ENCODE measurements at places on chromosomes 2 and 18.

- peak; percentile 67 for DNase-seq
These were observed 476.4 kb upstream of the SPHKAP start for GRCh38 chr2:228657807-228658402.

GRCh38 chr2:226711606-226712296 lies 87.9 kb downstream of the IRS1 start:
- no peak for DNase-seq

DNA sequence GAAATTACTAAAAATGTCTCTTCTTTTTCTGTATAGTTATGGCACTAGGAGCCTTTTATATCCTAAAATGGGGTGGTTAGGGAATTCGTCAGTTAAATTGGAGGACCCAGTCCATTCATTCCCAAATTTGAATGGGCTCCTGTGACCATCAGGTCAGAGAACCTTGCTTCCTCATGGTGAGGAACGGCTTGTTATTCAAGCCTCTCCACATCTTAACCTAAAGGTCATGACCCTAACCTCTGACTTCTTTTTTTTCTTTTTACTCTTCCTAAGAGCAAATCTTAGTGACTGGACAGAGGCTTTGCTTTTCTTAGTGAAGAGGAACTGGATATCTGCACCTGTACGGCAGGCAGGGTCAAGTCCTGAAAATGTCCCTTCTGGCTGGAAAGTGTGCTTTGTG lies 53.1 kb downstream of the GREB1L start:
- no peak for DNase-seq

DNA sequence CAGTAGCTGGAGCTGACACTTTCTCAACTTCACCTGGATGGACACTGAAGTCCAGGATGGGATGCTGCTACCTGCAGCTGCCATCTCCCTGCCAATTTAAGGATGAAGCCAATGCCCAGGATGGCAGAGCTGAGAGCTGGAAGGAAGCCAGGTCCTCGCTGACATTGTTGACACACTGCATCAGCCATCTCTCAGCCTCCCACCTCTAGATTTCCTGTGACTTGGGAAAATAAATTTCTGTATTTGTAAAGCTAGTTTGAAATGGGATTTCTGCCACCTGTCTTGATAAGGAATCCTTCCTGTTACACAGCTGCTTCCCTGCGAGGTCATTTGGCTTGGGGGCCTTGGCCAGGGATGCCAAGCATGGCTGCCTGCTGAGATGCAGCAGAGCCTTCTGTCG lies 43.5 kb downstream of the KCTD1 start:
- no peak for DNase-seq

All from fibroblast of mammary gland (primary cell).